ENCODE measurements at places on chromosomes 5 and 9.

- no peaks in the 10 kb centered on the region for H3K4me1 ChIP-seq
- no peaks in the 10 kb centered on the region for H3K36me3 ChIP-seq
- H3K27me3 ChIP-seq: no peaks in the 10 kb centered on the region
- no peak overlapping the region for H3K27ac ChIP-seq
- no peak for DNase-seq
Measured at GRCh38 chr9:110104261-110104809, 103.6 kb downstream of the C9orf152 start.

DNA sequence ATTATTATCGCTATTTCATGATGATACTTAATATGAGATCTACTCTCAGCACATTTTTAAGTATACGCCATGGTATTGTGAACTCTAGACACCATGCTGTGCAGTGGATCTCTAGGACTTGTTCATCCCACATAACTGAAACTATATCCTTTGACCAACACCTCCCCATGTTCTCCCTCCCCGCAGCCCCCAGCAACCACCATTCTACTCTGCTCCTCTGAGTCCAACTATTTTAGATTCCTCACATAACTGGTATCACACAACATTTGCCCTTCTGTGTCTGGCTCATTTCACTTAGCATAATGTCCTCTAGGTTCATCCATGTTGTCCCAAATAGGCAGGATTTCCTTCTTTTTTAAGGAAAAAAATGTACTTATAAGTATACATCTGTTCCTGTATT lies 6.6 kb upstream of the TBC1D2 start:
- no peaks in the 10 kb centered on the region for H3K27me3 ChIP-seq
- H3K4me1 ChIP-seq: no peaks in the 10 kb centered on the region
- no peak for DNase-seq
- no peak overlapping the region for H3K27ac ChIP-seq
- H3K36me3 ChIP-seq: no peaks in the 10 kb centered on the region

DNA sequence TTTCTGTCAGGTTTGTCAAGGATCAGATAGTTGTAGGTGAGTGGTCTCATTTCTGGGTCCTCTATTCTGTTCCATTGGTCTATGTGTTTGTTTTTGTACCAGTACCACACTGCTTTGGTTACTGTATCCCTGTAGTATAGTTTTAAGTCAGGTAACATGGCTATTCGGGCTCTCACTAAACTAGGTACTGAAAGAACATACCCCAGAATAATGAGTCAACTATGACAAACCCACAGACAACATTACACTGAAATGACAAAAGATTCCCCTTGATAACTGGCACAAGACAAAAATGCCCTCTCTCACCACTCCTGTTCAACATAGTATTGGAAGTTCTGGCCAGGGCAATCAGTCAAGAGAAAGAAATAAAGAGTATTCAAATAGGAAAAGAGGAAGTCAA lies 535.3 kb upstream of the CYLC2 start:
- H3K4me3 ChIP-seq: no peak overlapping the region
- no peaks in the 10 kb centered on the region for H3K4me1 ChIP-seq
- no peaks in the 10 kb centered on the region for H3K27me3 ChIP-seq
- no peaks in the 10 kb centered on the region for H3K36me3 ChIP-seq
- DNase-seq: no peak

DNA sequence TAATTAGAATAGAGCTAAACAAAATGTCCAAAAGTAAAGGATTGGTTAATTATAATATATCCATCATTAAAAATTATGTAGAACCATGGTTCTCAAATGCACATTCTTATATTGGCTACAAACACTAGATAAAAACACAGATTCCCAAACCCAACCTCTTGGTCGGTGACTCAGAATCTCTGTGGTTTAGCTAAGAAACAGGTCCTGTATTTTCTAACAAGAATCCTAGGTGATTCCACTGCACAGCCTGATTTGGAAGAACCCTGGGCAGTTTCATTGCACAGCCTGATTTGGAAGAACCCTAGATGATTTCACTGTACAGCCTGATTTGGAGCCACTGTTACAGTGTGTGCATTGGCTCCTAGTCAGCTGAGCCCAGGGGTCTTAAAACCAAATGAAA lies 67.9 kb downstream of the KIAA1958 start:
- no peak overlapping the region for H3K4me3 ChIP-seq
- DNase-seq: no peak
- no peaks in the 10 kb centered on the region for H3K4me1 ChIP-seq
- H3K27ac ChIP-seq: no peak overlapping the region

DNA sequence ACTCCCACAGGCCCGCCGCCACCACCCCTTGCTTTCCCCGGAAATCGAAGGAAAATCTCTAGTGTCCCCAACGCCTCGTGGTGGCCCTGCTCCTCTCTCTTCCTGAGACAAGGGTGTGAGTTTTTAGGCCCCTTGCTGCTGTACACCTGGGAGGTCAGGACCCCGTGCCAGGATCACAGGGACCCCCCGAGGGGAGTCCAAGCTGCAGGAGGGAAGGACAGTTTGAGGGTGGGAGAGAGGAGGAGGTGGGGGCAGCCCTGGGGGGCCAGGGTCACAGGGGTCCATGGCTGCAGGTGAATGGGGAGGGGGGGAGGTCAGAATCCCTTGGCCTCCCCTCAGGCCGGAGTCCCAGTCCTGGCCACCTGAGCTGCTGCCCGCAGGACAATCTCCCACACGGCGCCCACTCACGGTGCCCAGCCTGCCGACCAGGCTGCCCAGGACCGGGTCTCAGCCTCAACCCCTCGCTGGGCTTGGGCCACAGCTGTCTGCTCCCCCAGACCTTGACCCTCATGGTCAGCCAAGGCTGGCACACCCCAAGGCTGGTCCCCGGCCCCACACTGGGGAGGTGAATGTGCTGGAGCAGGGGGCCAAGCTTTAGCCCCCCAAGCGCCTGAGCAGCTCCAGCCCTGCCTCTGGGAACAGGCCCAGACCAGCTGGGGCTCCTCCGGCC lies 19.9 kb downstream of the TPPP start:
- peak overlapping the region; percentile 21 for H3K4me3 ChIP-seq
- peak overlapping the region; percentile 74 for H3K27ac ChIP-seq
- DNase-seq: no peak
- peaks cover 35% of the 10 kb centered on the region for H3K4me1 ChIP-seq

- H3K36me3 ChIP-seq: no peaks in the 10 kb centered on the region
- no peak overlapping the region for H3K27ac ChIP-seq
- no peaks in the 10 kb centered on the region for H3K27me3 ChIP-seq
Measured at GRCh38 chr5:108760512-108760911, 12.8 kb downstream of the FER start.

- peak overlapping the region; percentile 45 for H3K4me3 ChIP-seq
- no peak for DNase-seq
- no peak overlapping the region for H3K27ac ChIP-seq
- peaks cover 21% of the 10 kb centered on the region for H3K4me1 ChIP-seq
- no peaks in the 10 kb centered on the region for H3K27me3 ChIP-seq
Measured at GRCh38 chr5:43192558-43193180, 644 bp downstream of the NIM1K start.

- H3K27ac ChIP-seq: no peak overlapping the region
- H3K36me3 ChIP-seq: no peaks in the 10 kb centered on the region
- H3K4me1 ChIP-seq: no peaks in the 10 kb centered on the region
Measured at GRCh38 chr9:99350461-99350860, 128.4 kb downstream of the SEC61B start.

GRCh38 chr5:17224858-17225511 lies 7.6 kb downstream of the BASP1 start:
- no peaks in the 10 kb centered on the region for H3K4me1 ChIP-seq
- H3K27me3 ChIP-seq: no peaks in the 10 kb centered on the region

GRCh38 chr9:133981958-133982681 lies 10.0 kb downstream of the VAV2 start:
- no peaks in the 10 kb centered on the region for H3K27me3 ChIP-seq
- H3K36me3 ChIP-seq: no peaks in the 10 kb centered on the region
- no peaks in the 10 kb centered on the region for H3K4me1 ChIP-seq
- H3K4me3 ChIP-seq: no peak overlapping the region
- DNase-seq: no peak

- H3K4me1 ChIP-seq: peaks cover 22% of the 10 kb centered on the region
- H3K4me3 ChIP-seq: no peak overlapping the region
- DNase-seq: no peak
- peak overlapping the region; percentile 40 for H3K27ac ChIP-seq
- H3K27me3 ChIP-seq: no peaks in the 10 kb centered on the region
- H3K36me3 ChIP-seq: no peaks in the 10 kb centered on the region
Measured at GRCh38 chr5:96963267-96963666, 27.4 kb downstream of the LNPEP start.

DNA sequence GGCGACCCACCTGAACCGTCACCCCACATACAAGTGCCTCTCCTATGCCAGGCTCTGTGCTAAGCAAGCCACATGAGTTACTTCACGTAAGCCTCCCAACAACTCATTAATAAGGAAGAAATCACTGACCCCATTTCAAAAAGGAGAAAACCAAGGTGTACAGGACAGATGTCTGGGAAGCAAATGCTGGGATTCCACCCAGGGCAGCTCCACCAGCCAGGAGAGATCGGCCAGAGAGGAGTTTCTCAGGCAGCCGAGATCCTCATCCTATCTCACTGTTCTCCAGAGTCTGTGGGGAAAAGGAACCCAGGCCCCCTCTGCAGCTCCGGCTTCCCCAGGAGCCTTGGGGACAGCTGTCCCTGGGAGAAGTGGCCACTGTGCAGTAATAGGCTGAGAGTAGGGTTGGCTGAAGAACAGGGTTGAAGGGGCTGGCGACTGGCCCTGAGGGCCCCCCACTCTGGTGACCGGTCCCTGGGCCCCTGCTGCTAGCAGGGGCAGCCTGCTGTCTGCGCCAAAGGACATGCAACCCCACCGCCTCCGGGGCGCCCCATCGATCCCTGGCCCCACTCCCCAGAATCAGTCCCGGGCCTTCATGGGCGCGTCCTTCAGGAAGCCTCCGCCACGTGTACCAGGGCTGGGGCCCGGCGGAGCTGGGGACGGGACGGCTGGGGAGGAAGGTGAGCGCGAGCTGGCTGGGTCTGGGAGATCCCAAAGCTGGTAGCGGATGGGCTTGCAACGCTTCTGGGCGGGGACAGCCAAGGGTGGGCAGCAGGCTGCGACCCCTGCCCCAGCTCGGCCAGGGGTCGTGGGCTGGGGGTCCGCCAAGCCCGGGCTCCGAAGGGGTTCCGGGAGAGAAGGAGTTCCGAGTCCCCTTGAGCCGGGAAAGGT lies 44.1 kb upstream of the STXBP1 start:
- peaks cover 10% of the 10 kb centered on the region for H3K4me1 ChIP-seq
- H3K36me3 ChIP-seq: no peaks in the 10 kb centered on the region
- H3K27ac ChIP-seq: peak overlapping the region; percentile 7
- DNase-seq: no peak

- H3K4me3 ChIP-seq: no peak overlapping the region
- no peak overlapping the region for H3K27ac ChIP-seq
- DNase-seq: no peak
- H3K36me3 ChIP-seq: no peaks in the 10 kb centered on the region
Measured at GRCh38 chr5:943201-943917, 50.7 kb downstream of the TRIP13 start.

DNA sequence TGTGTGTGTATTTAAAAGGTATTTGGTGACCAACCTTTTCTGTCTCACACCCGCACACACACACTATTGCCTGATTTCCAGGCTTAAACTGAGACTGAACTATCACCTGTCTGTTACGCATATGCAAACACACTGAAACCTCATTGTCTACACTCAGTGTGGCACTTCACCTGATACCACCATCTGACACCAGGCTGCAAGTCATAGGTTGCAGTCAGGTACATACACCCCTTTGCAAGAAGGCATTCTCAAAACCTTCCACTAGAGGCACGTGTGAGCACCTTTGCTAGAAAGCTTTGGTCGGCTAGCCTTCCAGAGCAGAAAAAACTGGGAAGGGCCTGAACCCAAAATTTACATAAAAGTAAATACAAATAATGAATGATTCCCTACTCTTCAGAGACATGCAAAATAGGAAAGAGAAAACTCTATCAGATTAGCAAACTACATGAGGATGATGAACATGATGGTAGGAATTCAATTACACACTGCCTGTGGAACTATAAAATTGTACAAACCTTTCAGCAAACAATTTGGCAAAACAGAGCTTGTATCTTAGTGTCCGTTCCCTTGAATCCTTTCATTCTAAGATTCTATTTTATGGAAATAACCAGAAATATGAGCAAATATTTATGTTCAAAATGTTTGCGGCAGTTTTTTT lies 5.9 kb upstream of the FOXD1 start:
- H3K4me3 ChIP-seq: no peak overlapping the region
- no peak for DNase-seq
- H3K27me3 ChIP-seq: peaks cover 37% of the 10 kb centered on the region
- H3K4me1 ChIP-seq: no peaks in the 10 kb centered on the region
- H3K27ac ChIP-seq: no peak overlapping the region

DNA sequence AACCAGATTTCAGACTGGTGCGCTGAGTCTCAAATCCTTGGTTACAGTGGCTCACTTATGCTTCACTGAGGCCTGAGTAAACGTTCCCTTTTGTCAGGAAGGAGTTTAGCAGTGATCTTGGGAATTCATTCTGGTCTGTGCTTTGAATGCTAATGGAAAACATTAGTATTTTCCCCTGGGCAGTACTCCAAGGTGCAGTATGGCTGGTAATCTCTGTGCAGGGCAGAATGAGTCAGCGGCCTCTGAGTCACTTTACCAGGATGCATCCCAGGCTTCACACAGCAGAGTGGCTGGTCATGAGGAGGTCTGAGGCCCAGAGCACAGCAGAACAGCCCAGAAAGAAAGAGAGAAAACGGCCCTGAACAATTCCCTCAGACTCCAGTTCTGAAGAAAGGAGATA lies 54.0 kb downstream of the PCA3 start:
- no peaks in the 10 kb centered on the region for H3K36me3 ChIP-seq
- DNase-seq: no peak
- no peak overlapping the region for H3K4me3 ChIP-seq
- H3K4me1 ChIP-seq: no peaks in the 10 kb centered on the region

- no peaks in the 10 kb centered on the region for H3K36me3 ChIP-seq
- DNase-seq: no peak
- H3K4me1 ChIP-seq: no peaks in the 10 kb centered on the region
- no peaks in the 10 kb centered on the region for H3K27me3 ChIP-seq
- H3K4me3 ChIP-seq: no peak overlapping the region
Measured at GRCh38 chr5:74081126-74081525, 455.1 kb downstream of the ARHGEF28 start.

DNA sequence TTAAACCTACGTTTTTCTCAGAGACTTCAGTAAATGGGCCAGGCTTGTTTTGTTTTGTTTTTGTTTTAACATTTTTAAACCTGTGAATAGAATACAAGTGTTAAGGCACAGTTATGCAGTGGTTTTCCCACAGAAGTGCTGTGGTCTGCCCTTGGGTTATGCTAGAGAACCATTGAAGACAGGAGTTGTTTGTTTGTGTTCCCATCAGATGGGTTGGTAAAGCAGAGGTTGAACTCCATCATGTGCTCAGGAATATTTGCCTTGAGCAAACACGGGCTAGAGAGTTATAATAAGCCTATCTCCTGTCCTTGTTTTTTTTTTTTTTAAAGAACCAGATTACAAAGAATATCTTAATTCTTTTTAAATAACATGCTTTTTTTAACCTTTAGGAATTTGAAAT lies 28.5 kb downstream of the RHOBTB3 start:
- H3K36me3 ChIP-seq: no peaks in the 10 kb centered on the region
- no peaks in the 10 kb centered on the region for H3K27me3 ChIP-seq
- peaks cover 23% of the 10 kb centered on the region for H3K4me1 ChIP-seq

DNA sequence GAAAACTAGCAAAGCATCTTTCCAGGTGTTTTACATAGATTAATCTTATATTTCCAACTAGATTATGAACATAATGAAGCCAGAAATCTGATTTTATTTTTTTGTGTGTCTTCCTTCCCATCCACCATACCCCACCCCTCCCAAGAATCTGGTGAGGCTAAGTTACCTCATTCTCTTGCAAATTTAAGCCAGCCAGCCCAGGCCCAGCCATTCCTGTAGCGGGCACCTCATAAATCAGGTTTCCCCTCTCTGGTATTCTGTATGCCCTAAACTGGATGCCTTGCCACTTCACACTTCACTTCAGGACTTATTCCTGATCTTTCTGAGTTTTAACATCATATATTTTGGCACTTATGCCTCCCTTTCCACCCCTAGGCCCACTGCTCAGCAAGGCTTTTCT lies 21.8 kb downstream of the C9 start:
- no peaks in the 10 kb centered on the region for H3K27me3 ChIP-seq
